ENCODE measurements at places on chromosomes 7 and 10.

DNA sequence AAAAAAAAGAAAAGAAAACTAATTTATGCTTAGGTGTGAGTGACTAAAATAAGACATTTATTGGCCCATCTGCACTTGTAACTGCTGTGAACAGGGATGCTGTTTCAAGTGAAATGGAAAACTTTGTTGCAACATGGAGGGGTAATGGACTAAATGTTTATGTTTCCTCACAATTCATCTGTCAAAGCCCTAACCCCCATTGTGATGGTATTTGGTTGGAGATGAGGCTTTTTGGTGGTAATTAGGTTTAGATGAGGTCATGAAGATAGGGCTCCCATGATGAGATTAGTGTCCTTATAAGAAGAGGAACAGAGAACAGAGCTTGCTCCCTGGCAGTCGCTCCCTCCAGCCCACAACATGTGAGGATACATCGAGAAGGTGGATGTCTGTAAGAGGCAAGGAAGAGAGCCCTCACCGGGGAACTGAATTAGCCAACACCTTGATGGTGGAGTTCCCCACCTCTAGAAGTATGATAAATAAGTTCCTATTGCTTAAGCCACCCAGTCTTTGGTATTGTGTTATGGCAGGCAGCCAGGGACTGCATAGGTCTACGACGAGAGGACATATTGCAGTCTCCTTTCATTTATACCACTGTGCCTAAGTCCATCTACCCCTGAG, 28.6 kb upstream of the VCL start:
- DNase-seq, result no peak

GRCh38 chr10:5502061-5502521, 2.7 kb upstream of the CALML5 start:
- DNase-seq, result no peak

- no peak for DNase-seq
Measured at GRCh38 chr10:87740254-87740655, 77.8 kb downstream of the ATAD1 start.

DNA sequence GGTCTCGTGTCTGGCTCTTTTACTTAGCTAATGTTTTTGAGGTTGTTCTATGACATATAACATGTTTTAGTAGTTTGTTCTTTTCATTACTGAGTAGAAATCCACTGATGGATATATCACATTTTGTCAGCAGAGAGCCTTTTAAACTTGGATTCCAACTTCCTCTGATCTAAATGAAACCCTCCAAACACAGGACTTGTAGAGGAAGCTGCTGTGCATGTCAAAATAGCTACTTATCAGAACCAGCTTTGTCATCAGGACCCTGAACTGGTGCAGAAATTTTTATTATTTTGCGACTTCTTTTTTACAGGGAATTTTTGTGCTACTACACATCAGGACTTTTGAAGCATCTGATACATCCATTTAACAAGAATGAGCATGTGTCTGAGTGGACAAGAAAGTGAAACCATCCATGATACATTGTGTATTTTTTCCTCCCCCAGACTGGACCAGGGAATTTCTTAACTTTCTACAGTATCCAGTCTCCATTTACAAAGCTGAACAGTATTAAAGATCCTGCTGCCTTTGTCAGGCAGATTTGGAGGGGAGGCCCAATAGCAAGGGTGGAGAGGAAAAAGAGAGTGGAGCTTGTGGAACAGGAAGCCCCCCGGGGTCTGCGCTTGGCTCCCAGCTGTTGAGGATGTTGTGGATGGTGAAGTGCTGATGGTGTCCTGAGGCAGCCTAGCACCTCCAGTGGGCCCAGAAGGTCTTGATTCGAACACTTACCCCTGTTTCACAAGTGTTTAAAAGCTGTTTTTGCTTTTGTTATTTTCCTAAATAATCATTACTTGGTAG, 29.3 kb upstream of the MTPAP start:
- DNase-seq, result no peak

Measured in GM10248 (cell line).